ENCODE measurements at places on chromosomes 1 and 21.

DNA sequence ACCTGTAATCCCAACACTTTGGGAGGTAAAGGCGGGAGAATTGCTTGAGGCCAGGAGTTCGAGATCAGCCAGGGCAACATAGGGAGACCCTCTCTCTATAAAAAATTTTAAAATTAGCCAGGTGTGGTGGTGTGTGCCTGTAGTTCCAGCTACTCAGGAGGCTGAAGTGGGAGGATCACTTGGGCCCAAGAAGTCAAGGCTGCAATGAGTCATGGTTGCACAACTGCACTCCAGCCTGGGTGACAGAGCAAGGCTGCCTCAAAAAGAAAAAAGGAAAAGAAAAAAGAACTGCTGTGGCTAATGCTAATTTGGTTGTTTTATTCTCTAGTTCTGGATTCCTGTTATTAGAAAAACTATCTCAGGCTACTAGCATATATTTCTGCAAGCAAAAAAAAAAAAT is 29.8 kb downstream of the DBT start:
- no peak for DNase-seq

GRCh38 chr1:64090436-64090835 is 113.0 kb upstream of the UBE2U start:
- DNase-seq, result no peak

- no peak for DNase-seq
Observed at GRCh38 chr1:54108156-54108555, 44.6 kb downstream of the CDCP2 start.

GRCh38 chr1:3319874-3320245 is 134.6 kb upstream of the ARHGEF16 start:
- no peak for DNase-seq

DNA sequence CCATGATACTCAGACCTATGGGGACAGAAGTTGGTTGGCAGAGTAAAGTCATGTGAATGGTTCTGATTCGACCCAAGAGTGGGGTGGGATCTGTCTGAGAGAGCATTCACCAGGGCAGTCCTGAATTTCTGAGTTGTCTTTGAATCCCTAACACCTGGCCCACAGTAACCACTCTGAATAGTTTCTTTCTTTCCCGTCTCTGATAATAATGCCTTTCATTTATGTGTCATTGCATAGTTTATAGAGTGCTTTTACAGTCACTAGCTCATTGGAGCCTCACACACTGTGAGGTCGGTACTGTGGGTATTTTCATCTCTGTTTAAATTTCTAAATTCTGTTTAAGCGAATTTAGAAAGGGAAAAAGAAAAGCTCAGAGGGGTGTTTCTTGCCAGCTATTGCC is 147.1 kb downstream of the C1orf21 start:
- no peak for DNase-seq

DNA sequence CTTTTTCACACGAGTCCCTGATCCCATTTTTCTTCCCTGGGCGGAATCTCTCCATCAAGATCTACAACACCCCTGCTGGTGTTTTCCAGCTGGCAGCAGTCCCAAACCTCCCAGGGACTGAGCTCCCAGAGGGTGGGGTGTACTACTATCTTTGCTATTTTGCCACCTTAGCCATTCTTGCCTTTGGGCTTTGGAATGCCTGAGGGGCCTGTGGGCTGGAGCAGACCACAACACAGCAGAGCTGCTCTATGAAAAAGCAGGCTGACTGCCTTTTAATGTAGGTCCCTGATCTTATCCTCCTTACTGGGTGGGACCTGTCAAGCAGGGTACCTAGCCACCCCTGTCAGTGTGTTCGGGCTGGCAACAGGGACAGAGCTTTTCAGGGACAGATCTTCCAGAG is 91.9 kb downstream of the KCNT2 start:
- no peak for DNase-seq

GRCh38 chr1:154176337-154176736 is 15.6 kb downstream of the TPM3 start:
- no peak for DNase-seq

DNA sequence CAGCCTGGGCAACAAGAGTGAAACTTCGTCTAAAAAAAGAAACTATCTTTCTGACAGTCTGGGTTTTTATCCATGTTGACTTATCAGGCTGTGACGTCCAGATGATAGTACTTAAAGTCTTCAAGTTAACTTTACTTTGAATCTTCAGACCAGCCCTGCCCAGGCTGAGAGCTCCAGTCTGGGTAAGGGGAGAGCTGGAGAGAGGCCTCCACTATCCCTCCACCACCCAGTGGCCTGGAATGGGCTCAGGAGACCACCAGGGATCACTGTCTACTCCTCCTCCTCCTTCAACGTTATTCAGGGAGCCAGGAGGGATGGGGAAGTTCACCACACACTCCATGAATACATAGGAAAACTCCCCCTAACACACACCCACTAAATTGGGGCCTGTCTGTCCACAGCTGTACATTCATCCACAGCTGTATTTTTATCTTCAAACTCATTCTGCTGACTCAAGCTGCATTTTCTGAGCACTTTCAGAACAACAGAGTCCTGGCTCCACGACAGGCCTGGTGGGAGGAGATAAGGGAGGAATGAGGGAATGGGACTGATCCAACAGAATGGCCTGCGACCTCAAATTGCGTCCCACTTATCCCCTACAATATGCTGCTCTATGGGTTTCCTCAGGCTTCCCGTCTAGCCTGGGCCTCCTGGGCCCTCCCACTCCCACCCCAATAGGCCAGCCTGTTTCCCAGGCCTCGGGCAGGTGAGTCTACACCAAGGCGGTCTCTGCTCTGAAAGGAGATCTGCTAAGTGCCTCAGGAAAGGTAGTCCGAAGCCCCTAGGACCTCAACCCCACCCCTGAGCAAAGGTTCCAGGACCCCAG is 1.8 kb downstream of the SLC45A3 start:
- no peak for DNase-seq

GRCh38 chr1:246398126-246398813 is 108.8 kb downstream of the SMYD3 start:
- DNase-seq, result no peak

- DNase-seq, result no peak
Observed at GRCh38 chr1:201517631-201518030, 10.7 kb upstream of the CSRP1 start.

DNA sequence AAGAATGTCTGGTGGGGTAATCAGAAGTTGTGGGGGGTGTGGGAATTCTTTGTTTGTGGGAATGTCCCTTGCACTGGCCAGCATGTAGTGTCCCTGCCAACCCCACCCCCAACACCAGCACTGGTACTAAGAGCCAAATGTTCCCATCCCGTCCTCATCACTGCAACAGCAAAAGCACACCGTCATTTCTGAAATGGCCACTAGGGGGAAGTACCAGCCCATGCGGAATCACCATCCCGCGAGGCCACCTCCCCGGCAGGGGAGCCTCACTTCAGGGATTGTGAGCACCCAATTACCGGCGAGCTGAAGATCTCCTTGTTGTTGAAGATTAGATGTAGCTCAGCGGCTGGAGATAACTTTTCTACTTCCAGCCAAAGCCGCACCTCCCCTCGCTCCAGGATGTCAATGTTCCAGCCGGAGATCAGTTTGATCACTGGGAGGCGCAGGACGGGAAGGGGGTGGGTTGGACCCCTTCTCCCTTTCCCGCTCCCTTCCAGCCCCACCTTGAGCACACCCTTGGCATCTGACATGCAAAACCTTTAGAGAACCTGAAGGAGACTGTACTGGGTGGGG is 41.0 kb downstream of the MYOM3 start:
- DNase-seq, result peak; percentile 68

DNA sequence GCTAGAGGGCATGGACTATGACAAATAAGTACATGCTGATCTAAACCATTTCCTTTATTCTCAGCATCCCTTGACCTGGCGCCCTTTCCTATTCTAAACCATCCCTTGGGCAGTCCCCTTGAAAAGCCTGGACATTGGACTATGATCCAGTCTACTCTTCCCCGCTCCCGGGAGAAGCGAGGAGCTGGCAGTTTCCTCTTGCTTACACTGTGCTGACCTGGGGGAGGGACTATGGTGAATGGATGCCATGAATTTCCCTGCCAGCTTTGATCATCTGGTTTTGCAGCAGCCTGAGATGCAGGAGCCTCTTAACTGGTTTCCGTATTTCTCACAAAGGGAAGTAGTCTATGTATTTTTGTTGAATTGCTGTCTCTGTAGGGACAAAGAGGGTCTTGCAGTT is 121.7 kb downstream of the KIF26B start:
- no peak for DNase-seq

GRCh38 chr1:207000651-207001291 is 30.5 kb upstream of the FCAMR start:
- no peak for DNase-seq

DNA sequence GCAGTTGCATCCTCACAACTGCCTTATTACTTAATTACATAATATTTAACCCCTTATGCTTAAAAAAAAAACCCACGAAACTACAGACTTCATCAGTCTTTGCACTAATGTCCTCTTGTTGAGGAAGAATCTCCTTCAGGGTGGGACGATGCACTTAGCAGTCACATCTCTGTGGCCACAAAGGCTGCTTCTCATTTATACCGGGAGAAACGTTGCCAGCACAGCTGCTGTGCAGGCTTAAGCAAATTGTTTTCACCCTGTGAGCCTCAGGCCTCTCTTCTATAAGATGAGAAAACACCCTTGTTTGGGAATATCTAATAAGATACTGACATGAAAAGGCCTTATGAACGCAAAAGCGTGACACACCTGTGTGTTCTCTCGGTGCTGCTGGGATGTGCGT is 2.9 kb upstream of the OBSCN start:
- DNase-seq, result no peak

DNA sequence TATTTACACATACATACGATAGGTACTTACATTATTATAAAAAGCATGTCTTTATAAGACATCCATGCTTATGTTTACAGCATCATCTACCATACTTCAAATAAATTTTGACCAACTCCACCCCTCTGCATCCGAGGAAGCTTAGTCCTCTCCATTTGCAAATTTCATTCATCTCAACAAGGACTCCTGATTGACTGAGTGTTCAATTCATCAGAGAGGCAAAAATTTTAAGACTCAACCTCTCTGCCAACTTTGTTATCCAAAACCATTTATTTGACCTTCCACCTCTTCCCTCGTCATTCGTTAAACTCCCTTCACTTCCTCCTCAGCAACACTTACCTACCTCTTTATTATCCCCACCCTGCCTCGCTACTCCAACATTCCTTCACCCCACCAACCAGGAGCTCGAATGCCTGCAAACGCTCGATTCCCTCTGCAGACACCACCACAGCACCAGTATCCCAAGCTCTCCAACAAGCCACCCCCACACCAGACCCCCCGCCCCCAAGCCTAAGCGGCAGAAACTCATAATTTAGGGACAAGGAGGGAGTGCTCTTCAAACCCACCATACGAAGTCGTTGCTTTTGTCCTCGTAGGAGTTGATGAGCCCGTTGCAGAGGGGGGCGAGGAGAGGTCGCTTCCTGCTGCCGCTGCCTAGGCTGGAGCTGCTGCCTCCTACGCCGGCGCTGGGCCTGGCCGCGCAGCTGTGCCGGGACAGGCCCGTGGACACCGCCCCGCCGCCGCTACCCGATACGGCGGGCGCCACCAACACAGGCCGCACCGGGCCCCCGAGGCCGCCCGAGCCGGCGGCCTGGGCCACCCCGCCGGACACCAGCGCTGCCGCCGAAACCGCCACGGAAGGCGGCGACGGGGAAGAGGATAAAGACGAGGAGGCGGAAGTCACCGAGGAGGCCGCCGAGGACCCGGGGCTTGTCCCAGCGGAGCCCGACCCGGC is 803 bp downstream of the COP1 start:
- DNase-seq, result no peak

DNA sequence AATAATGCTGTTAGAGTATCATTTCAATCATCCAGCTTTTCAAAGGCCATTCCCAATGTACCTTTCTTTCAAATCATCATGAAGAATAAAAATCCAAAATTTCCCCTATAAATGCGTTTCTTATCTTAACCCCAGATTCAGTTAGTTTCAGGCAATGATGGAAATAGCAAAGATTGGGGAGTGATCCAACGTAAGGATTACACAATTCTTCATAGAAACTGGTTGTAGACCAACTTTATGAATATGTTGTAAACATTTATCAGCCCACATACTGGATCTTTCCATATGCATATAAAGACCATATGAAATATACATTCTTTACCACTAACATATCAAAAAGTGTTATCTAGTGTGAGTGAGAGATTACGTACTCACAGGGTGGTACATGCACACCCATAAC is 92.7 kb downstream of the ZC3H11B start:
- no peak for DNase-seq

DNA sequence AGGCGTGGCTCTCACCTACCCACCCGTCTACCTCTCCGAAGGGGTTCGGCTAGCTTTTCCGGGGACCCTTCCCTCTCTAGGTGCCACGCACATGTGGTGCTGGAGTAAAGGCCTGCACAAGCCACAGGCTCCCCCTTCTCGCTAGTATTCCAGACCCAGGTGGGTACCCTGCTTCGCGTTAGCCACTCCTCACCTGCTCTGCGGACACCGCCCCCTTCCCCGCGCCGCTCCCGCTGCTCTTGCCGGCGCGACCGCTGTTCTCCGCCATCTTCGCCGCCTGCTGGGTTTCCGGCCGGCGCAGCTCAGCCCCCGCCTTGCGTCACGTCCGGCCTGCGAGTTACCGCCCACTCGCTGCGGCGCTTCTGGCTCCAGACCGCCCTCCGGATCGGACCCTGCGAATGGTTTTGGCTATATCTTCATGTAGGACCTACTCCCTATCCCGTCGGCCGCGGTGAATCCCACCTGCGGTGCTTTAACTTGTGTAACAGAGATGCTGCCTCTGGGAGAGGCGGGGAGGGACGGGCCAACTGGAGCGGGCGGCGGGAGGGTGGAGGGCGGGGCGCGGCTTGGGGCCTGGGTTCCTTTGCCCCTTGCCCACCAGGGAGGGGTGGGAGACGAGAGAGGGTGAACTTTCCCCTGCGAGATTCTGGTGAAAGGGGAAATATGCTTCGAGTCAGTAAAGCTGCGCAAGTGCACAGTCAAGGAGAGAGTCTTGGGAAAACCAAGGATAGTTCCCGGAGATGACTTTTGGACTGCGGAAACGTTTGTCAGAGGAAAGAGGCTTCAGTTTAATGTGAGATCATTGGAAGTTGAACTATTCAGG is at the start of the genes NIT1 and PFDN2:
Gene NIT1, plus strand, starts transcription at position 347 of the 823 bp plus-strand sequence. Its CDS starts 72 bp downstream, at position 419.
Gene PFDN2, minus strand, starts transcription at position 279 of the 823 bp plus-strand sequence. Its CDS starts 11 bp downstream, at position 268.
- peak; percentile 36 for DNase-seq

DNA sequence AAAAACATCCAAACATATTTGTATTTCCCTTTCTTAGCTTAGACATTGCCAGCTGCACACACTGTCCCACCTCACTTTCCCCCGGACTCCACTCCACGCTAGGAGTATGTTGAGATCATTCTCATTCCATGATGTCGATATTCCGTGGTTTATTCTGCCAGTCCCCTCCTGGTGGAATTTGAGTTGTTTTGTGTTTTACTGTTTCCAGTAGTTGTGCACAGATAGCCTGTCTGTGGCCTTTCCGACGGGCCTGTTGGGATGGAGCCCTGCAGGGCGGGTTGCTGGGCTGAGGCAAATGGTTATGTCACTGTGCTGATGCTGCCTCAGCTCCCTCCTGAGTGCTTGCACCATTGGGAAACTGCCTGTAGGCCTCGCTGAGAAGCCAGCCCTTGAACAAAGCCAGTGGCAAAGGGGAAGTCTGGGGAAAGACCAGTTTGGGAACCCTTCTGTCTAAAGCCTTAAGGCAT is 12.8 kb downstream of the TRAPPC10 start:
- peak; percentile 59 for DNase-seq

GRCh38 chr21:32545948-32546441 is 39.3 kb downstream of the TCP10L start:
- no peak for DNase-seq

- DNase-seq, result peak; percentile 80
Observed at GRCh38 chr1:97145321-97145956, 423.9 kb downstream of the PTBP2 start.

GRCh38 chr1:218478336-218478735 is 133.2 kb downstream of the TGFB2 start:
- DNase-seq, result no peak
